CD8-positive, alpha-beta memory T cell (primary cell): ENCODE measurements at places on chromosomes 5 and 9.
A peak's percentile ranks its signal among the peaks of the same experiment; 100 is the strongest.

GRCh38 chr9:100700689-100701318 is 122.9 kb downstream of the CAVIN4 start:
- no peak for DNase-seq

- no peak for DNase-seq
Measured at GRCh38 chr5:84378961-84379360, 5.7 kb downstream of the EDIL3 start.

DNA sequence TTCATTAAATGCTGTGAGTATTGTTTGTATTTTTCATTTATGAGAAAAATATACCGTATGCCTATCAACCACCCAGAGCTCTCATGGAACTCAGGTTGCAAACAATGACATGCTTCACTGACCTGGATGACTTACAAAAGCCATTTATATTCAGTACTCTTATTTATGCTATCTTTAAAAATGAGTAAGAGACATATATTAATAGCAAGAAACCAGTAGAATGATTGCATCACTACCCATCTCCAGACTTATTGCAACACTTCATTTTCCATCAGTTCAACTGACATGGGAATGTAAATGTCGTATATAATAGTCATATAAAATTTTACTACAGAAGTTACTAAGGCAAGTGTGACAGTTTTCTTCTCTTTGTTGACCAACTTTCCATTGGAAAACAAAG is 69.1 kb downstream of the OTP start:
- DNase-seq, result no peak

- no peak for DNase-seq
Measured at GRCh38 chr9:134456756-134457305, 130.6 kb downstream of the RXRA start.

DNA sequence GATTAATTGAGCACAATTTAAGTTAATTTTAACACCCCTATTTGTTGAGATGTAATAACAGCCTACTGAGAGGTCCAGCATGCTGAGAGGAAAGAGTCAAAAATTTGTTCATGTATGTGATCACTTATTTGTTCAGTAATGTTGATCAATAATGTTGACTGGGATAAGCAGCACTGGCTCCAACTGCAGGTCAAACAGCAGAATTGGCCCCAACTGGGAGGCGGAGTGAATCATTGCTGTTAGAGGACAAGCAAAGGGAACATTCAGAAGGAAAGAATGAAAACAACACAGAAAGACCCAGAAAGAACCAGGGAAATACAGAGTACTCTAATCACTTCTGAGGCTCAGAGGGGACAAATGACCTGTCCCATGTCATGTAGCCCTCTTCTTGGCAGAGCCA is 221.1 kb downstream of the COMMD10 start:
- DNase-seq, result no peak

- no peak for DNase-seq
Measured at GRCh38 chr5:76821136-76821535, 2.3 kb downstream of the F2RL1 start.

DNA sequence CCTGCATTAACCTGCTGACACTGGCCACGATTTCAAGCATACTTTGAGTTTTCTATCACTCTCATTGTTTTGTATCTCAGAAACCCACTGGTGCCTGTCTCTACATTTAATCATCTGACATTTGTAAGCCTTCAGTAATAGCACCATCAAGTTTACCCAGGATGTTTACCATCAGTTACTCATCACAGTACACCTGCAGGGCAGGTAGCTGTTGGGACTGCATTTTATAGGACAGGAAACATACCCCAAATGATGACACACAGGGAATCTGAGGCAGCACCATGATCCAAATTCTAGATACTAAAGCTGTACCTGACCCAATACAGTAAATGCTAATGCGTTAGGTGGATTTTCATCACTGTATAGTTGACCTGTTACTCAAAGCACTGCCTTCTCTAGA is 114.2 kb downstream of the FEM1C start:
- no peak for DNase-seq

- no peak for DNase-seq
Measured at GRCh38 chr5:95283022-95283615, 1.8 kb downstream of the MCTP1 start.

GRCh38 chr5:118565335-118565971 is 422.9 kb downstream of the DTWD2 start:
- DNase-seq, result no peak

DNA sequence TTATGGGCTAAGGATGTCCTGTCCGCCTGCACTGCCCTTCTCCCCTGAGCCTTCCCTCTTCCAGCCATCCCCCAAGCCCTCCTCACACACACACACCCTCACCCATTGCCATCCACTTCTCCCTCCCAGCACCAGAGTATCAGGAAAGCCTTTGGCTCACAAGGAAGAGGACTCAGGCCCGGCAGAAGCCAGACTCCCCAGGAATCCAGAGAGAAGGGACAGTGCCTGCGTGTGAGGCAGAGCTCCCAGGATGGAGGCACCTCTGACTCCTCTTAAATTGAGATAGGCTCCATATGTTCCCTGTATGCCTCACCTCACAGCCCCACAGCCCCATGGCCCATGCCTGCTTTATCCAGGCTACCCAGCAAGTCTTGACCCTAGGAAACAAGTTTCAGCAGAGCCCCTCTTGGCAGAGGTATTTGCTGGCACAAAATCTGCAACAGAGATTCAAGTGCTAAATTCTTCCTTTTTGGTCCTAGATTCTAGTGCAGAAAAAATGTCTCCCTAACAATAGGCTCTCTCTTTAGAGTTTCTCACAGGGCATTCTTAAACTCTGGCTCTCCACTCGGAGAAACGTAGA is 761 bp downstream of the IL17B start:
- DNase-seq, result no peak

DNA sequence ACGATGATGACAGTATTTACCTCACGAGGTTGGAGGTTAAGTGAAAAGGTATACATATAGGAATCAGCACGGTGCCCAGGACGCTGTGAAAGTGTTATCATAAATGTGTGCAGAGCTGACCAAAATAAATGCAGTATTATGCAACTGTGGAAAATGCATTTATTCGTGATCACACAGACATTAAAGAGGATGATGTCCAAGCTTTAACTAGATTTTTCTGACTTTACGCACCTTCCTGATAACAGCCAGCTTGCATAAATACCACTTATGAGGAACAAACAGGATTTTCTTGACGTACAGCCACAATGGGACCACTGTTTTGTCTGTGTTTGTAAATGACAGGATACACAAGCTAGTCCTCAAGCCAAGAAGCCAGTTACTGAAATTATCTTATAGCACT is 71.4 kb upstream of the ATP10B start:
- no peak for DNase-seq

- no peak for DNase-seq
Measured at GRCh38 chr5:110853267-110853666, 114.5 kb downstream of the SLC25A46 start.

DNA sequence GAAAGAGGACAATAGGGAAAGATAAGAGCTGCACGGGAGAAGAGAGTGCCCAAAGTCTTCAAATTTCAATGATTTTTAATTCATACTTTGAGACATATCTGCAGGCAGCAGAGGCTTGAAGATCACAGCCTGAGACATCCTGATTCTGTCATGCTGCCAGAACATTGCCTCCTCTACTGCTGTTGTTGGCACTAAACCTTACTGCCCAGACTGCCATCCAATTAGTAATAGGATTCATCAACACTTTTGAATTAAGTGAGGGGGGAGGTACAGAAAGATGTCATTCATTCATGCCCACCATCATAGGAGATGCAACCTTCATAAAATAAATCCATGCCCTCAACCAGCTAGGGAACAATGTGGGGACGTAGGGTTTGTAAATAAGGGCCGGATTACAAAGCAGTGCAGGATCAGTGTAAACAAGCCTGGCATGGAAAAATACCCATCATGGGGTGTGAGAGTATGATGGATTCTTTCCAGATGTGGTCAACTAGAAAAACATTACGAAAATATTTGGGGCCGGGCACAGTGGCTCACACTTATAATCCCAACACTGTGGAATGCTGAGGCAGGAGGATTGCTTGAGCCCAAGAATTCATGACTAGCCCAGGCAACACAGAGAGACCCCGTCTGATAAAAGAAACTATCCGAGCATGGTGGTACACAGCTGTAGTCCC is 122.1 kb upstream of the DAPK1 start:
- DNase-seq, result no peak

- DNase-seq, result peak; percentile 79
Measured at GRCh38 chr5:91384671-91385430, 1.7 kb upstream of the ARRDC3 start.

GRCh38 chr9:122322553-122322952 is 48.3 kb upstream of the PTGS1 start:
- no peak for DNase-seq

GRCh38 chr5:74326571-74327338 is 313.8 kb downstream of the ENC1 start:
- peak; percentile 17 for DNase-seq

DNA sequence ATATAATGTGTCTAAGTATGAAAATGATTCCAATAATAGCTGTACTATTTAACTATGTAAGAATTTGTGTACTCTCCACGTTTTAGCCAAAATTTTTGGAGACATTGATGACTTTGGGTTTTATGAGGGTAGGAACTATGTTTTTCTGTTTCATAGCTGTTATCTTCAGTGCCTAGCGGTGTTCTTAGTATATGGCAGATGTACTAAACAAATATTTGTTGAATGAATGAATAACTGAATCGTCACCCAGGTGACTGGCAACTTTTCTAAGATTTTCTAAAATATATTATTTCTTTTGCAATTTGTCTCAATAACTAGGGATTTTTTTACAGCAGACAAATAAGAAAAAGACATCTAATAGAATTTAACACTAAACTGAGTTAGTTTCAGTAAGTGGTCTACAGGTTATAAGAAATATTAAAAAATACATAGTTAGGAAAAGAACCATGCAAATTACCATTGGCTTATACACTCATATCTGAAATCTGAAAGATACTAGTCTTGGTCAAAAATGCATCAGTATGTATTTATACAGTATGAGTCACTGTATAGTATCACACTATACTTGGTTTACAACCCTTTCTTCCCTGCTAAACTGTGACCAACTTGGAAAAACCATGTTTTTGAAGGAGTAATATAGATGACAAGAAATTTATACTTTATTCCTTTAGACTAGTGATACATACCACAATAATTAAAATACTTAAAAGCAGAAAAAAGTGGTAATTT is 10.5 kb upstream of the ERCC6L2 start:
- DNase-seq, result no peak

GRCh38 chr9:37350486-37351190 is 71.9 kb upstream of the GRHPR start:
- DNase-seq, result no peak

DNA sequence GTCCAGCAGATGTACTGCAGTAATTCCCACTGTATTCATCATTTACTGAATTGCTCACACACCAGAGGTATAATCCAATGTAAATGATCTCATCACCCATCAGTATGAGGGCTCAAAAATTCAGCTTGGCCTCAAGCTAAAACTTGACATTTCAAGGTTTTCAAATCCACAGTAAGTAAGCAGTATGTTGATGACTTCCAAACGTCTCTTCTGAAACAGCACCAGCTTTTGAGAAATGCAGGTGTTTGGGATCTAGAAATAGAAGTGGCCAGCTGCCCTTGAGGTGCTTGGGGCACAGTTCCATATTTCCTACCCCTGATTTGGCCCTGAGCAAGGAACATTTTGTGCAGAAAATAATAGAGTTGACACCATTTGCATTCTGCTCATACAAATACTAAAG is 388.0 kb upstream of the TUSC1 start:
- no peak for DNase-seq

GRCh38 chr5:138875946-138876345 is 811 bp upstream of the LRRTM2 start:
- no peak for DNase-seq

DNA sequence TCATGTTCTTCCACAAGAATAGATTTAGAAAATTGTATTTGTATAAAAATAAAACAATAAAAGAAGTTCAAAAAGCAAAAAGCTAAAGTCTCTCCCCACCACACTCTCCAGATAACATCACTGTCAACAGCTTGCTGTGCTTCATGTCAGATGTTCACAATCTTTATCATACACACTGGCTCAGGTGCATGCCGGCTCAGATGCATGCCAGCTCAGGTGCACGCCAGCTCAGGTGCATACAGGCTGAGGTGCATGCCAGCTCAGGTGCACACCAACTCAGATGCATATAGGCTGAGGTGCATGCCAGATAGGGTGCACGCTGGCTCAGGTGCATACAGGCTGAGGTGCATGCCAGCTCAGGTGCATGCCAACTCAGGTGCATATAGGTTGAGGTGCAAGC is 26.5 kb downstream of the SEMA4D start:
- DNase-seq, result no peak

- DNase-seq, result no peak
Measured at GRCh38 chr9:129258823-129259301, 80.8 kb upstream of the IER5L start.

GRCh38 chr5:157540124-157540523 is 35.5 kb downstream of the ADAM19 start:
- no peak for DNase-seq

GRCh38 chr5:17805227-17805825 is 171.1 kb downstream of the TAF11L14 start:
- DNase-seq, result no peak

DNA sequence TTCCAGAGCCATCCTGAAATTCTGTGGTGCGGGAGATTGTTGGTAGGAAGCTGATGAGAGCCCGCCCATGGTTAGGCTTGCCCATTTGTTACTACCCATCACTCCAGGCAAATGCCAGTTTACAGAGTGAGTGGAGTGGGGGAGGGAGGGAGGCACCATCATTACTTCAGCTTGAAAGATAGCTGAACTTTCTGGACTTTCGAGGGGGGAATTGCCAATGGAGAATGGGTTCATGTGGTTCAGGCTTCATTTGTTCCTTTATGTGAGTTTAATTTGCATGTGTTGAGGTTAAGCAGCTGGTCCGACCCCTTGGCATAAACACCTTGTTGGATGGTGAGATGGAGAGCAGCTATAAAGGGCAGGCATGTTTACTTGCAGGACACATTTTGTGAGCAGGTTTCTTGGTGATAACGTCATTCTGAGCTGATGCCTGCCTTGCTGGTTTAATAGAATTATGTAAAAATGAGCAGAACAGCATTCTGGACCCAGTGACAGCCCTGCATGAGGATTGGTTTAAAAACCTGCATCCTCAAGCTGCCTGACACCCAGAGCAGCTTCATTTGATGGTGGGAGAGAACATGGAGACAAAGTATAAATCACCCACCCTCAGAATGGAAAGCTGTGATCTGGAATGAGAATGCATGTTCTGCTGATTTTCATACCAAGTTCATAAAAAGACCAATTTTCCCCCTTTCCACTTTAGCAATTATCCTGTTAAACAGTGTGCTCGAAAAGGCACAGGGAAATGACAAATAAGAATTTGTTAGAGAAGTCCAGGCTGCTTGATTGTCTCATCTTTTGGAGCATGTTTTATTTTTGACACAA is 106.3 kb downstream of the TRIO start:
- DNase-seq, result no peak

DNA sequence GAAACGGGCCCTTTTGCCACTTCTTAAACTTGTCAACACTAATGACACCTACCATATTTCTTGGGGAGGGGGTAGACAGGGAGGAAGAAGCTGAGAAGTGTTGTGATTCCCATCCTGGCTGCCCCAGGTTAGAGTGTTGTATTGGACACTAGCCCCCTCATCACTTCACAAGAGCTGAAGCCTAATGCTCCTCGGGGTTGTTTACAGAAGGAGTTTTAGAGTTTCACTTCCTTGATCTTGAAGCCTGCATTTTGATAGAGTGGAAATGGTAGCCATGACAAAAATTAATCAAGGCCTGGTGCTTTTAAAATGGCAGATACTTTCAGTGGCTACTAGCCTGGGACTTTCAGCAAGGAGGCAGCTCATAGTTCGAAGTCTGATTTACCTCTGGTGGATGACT is 11.0 kb upstream of the FAM120AOS start:
- DNase-seq, result no peak
